Stimulated activated CD8-positive, alpha-beta memory T cell treated with anti-CD3 and anti-CD28 coated beads, Interleukin-4, amount 100 ng/mL, for 1 hour (primary cell): ENCODE measurements at places on chromosomes 6 and 20.

DNA sequence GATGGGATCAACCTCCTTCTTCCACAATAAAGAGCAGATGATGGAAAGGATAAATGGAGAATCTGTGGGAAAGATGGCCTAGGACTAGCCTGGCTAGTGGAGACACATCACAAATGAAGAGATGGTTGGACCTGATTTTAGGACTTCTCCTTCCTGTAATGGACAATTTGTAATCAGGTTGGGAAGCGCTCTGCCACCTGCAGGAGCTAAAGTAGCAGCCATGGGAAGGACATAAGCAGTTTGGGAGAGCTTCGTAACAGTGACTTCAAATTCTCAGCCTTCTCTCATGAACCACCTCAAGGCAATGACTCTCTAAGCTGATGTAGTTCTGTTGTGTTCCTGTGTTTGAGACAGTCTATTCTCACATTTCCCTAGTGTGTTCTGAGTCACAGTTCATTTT lies 137.9 kb upstream of the BMP2 start:
- no peak for DNase-seq

DNA sequence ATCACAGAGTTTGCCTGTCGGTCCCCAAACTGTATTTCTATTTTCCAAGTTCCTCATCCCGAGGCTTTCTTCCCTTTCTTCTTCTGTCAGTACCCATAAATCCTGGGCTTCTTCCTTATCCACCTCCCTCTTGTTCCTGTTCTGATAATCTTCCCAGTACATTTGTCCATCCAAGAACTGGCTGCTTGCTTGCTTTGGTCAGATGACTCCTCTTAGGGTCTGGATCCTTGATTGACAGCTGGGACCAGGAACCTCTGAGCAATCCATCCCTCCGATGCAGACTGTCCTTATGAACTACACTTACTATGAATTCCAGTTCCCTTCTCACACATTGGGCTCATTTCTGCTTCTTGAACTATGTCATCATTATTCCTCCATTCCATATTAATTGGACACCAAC lies 275.3 kb upstream of the CITED2 start:
- DNase-seq = no peak

GRCh38 chr6:4272996-4273395 lies 137.6 kb upstream of the ECI2 start:
- DNase-seq = no peak

- DNase-seq = no peak
Measured at GRCh38 chr6:51429017-51429712, 610.5 kb downstream of the TFAP2B start.

DNA sequence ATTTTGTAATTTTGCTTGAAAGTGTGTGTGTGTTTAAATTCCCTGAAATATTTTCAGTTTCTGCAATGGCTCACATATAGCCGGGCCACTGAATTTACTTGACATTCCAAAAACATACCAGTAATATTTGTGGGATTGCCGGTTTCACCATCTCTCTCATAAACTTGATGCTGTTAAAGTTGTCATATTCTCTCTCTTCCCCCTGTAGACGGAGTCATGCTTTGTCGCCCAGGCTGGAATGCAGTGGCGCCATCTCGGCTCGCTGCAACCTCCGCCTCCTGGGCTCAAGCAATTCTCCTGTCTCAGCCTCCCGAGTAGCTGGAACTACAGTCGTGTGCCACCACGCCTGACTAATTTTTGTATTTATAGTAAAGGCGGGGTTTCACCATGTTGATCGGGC lies 122.1 kb downstream of the TIAM2 start:
- DNase-seq = no peak

DNA sequence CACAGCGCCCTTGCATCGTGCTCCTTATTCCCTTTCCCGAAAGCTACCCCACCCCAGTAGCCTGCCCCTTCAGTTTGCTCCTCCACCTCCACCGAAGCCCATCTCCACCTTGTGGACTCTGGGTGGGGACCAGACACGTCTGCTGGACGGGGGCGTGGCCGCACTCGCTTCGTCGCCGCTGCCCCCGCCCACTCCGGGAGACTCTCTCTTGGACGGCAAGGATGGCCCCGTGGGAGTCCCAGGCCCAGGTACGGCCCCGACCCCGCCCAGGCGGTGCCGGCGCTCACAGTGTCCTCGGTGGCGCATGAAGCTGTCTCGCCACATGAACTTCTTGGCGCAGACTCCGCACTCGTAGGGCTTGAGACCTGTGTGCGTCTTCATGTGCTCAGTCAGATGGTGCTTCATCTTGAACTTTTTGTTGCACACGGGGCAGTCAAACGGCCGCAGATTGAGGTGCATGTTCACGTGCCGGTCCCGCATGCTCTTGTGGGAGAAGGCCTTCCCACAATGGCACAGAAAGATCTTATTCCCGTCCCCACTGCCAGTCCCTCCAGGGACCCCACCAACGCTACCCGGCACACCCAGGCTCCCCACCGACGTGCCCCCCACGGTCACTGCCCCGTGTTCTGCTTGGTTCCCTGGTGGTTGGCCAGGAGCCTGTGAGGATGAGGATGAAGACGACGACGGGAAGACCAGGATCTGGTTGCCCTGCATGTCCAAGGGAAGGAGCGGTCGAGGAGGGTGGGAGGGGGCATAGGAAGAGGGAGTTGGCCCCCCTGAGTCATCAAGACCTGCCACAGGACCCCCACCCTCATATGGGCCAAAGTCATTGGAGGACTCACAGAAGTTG lies 1.3 kb upstream of the TAPBP start:
- no peak for DNase-seq

DNA sequence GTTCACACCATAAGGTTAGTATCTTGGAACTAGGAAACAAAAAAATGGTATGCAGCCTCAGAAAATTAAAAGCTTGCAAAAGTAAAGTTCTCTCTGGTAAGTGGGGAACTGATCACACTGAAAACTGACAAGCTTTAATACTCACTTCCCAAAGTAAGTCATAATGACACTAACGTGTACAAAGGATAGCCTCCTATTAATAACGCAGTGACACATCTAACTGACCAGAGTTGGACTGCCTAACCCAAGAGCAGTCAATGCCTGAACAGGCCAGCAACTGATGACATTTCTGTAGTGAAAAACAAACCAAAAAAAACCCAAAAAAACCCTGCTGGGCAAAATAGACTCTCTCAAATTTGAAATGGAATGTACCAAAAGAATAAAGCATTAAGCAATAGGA lies 30.7 kb downstream of the CHD6 start:
- DNase-seq = no peak

DNA sequence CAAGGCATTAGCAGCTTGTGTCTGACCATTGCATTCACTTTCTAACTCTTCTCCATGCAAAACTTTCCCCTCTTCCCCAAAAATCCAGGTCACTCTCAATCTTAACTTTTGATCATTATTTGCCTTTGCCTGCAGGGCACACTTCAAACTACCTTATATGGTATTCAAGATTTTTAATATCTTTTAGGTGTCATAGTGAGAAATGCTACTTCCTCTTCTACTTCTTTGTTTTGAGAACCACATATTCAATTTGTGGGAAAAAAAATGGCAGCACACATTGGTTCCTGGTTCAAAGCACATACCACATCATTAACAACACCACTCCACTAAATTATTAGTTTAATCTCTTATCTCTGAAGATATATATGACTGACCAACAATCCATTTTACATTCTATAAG lies 1267.0 kb upstream of the CITED2 start:
- DNase-seq = no peak
